Left forelimb (tissue), 1 donor: ENCODE measurements at places on chromosomes 1 and 21.

DNA sequence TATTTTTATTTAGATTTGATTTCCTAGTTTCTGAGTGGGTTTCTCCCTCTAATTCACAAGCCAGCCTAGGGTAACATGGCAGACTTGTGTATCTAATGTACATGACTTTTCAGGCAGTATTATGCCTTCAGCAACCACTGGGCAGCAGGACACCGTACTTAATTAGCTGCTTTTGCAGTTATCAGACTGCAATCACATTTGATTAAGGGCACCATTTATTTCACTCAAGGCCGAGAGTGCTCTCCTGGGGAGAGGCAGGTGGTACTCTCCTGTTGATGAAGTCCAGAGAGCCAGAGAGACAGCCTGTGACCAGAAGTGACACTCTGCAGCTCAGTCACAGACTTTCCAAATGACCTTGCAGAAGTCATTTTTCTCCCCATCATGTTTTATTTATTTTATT lies 18.7 kb downstream of the CYYR1 start:
- no peak for DNase-seq

DNA sequence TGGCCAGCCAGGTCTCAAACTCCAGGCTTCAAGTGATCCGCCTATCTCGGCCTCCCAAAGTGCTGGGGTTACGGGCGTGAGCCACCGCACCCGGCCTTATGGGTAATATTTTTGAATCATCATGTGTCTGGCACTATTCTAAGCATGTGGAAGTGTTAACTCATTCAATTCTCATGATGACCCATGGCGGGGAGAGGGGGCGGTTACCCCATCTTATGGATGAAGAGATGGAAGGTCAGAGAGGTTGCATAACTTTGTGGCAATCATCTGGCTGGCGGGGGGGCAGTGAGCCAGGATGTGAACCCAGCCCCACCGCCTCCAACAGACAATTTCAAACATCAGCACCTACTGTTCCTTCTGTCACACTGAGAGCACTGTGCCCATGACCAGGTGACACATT lies 11.5 kb upstream of the TAS1R2 start:
- no peak for DNase-seq

DNA sequence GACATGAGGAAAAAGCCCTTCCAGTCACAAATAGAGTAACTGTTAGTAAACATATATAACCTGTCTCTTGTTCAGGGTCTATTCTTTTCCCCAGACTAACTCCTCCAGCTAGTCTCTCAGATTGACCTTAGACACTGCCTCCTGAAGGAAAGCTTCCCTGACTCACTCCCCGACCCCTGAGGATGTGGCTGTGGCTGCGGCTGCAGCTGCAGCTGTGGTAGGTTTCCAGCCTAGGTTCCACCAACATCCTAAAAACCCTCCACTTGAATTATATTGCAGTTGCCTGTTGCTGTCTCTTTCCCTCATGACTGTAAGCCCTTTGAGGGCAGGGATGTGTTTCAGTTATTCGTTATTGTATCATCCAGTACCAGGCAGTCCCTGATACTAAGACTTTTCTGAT lies 132.9 kb upstream of the C1orf21 start:
- no peak for DNase-seq

DNA sequence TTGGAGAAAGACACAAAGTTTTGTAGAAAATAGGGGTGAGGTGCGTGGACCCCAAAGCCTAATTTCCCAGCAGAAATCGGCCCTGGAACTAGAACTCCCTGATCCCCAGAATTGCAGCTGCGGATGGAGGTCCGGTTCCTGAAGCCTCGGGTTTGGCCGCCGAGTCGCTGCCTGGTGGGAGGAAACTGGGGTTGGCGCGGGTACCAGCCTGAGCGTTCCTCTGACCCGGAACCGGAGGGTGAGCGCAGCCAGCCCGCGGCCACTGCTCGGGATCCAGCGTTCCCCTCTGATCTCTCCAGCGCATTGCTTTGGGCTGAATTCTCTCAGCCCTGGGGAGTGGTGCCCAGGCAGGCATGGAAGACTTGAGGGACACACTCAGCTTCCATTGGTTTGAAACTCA lies 1.6 kb downstream of the ST6GALNAC5 start:
- DNase-seq, result no peak

DNA sequence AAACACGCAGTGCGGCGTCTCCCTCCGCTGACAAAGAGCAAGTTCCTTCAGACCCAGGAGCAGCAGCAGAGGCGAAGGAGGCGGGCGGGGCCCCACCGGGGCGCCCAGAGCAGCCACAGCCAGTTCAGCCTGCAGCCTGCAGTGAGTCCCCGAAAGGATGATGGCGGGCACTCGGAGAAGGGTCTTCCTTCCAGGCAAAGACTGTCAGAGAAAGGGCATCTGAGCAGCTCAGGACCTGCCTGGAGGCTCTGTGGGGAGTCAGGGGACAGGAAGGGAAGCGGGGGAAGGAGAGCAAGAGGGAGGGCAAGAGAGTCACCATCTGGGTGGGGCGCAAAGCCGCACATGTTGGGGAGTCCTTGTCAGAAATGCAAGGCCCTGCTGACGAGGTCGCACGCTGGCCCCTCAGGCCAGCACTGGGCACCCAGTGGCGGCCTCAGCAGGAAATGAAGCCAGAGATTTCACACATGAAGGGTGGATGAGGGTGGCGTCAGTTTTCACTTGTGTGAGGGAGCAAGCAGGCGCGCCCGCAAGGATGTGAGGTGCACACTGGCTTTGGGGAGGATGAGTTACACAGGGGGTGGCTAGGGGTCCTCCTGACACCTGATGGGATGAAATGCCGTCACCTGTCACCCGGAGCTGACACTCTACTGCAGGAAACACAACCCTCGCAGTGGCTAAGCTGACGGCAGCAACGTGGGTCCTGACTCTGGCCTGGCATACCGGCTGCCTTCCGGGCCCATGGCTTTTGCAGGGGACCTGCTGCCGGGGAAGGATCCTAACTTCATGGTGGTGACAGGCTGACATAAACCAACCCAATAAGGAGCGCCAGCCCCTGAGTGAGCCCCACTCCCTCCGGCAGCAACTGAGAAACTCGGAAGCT lies 6.6 kb downstream of the LRRC47 start:
- no peak for DNase-seq

GRCh38 chr1:10901091-10901890 lies 104.8 kb upstream of the CASZ1 start:
- no peak for DNase-seq

GRCh38 chr1:190444464-190444863 lies 33.2 kb downstream of the BRINP3 start:
- no peak for DNase-seq

DNA sequence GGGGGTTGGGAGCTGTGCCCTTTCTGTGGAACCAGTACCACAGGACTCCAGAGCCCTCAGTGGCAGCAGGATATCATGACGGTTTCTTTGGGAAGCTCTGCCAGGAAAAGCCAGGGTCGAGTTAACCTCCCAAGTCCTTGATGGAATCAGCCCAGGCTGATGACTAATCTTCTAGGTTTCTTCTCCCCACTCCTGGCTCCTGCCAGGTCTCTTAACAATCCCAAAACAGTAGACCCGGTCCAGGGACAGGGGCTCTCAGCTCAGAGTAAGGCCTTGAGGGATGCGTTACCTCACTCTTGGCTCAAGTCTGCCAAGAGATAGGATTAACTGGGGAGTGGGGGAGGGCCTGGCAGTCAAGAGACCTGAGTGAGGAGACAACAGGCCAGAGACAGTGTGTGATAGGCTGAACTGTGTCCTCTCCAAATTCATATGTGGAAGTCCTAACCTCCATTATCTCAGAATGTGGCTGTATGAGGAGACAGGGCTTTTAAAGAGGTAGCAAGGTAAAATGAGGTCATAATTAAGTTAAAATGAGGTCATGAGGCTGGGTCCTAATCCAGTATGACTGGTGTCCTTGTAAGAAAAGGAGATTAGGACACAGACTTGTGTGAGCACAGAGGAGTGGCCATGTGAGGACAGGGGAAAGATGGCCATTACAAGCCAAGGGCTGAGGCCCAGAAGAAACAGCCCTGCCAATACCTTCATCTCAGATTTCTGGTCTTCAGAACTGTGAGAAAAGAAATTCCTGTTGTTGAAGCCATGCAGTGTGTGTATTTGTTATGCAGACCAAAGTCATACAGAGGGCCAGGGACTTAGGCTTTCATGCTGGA lies 95.0 kb downstream of the BEND5 start:
- DNase-seq, result no peak

DNA sequence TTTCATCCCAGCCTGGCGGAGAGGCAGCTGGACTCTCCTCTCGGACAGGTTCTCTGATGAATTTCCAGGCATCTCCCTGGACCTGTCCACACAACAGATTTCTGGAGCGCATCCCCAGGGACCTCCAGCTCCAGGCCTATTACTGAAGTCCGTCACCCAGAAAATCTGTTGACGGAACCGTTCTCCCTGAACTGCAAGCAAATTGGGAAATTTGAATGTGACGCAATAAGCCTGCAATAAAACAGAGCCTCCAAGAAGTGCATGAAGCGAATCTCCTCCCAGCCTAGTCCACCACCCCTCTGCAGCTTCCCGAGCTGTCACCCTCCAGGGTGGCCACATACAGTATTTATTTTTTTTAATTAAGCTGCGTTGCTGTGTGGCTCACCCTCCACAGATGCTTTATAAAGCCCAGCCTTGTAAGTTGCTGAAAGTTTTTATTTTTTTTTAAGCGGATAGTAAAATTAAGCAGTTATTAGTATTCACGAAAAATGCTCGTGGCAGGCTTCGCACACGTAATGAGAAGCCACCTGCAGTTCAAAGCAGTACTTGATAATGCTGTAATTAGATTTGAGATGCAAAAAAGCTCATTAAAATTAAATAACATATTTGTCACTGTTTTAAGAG lies 173.3 kb downstream of the CAMTA1 start:
- DNase-seq, result no peak

GRCh38 chr1:218811497-218811896 lies 362.2 kb upstream of the LYPLAL1 start:
- DNase-seq, result no peak

GRCh38 chr1:243924188-243924587 lies 74.1 kb upstream of the AKT3 start:
- no peak for DNase-seq

DNA sequence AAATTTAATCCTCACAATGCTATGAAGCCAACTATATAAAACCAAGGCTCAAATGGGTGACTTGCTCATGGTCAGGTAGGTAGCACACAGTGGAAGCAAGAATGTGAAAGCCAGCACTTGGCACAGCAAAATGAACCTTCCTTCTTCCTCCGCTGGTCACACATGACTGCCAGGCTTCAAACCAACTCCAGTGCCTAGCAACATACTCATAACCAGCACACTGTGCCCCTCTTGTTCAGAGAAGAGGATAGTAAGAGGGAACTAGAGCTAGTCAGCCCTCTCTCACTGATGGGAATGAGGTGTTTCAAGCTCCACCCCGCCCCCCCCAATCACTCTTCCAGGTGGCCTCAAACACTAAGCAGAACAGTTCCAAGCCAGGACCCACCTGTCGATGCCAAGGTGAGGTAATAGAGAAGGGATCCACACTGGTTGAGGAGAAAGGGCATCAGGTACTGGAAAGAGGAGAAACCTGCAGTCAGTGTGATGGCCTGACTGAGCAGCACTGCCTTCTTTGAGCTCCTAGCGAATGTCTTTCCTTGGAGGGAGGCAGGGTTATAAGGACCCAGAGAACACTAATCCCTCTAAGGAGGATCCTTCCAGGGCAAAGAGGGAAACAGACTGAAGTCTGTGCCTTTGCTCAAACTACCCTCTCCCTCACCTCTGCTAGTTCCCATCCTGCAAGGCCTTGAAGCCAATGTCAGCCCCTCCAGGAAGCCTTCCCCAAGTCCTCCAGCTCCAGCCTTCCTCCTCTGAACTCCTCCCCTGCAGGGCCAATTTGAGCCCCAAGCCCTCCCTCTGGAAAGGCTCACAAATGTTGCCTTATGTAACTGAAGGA lies 1.2 kb downstream of the TMEM234 start:
- no peak for DNase-seq

GRCh38 chr1:66412704-66413103 lies 121.2 kb upstream of the SGIP1 start:
- DNase-seq, result no peak

GRCh38 chr1:108357802-108358201 lies 92.3 kb upstream of the NBPF6 start:
- no peak for DNase-seq

GRCh38 chr1:43861988-43862735 lies 71.4 kb upstream of the ARTN start:
- peak; percentile 26 for DNase-seq

DNA sequence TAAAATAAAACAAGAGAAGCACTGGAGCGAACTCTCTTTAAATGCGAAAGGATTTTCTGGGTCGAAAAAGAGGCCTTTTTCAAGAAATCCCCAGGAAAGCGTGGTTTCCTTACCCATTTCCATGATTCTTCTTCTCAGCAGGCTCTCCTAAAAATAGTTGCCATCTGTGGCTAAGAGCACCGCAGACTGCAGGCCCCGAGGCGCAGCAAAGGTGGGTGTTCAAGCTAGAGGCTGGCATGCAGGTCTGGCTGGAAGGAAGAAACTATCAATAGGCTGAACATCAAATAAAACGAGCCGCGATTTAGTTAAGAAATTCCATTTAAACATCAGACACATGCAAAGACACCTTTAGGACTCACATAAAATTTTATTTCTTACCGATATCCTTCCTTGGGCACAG lies 135.1 kb downstream of the ADAMTS1 start:
- no peak for DNase-seq

DNA sequence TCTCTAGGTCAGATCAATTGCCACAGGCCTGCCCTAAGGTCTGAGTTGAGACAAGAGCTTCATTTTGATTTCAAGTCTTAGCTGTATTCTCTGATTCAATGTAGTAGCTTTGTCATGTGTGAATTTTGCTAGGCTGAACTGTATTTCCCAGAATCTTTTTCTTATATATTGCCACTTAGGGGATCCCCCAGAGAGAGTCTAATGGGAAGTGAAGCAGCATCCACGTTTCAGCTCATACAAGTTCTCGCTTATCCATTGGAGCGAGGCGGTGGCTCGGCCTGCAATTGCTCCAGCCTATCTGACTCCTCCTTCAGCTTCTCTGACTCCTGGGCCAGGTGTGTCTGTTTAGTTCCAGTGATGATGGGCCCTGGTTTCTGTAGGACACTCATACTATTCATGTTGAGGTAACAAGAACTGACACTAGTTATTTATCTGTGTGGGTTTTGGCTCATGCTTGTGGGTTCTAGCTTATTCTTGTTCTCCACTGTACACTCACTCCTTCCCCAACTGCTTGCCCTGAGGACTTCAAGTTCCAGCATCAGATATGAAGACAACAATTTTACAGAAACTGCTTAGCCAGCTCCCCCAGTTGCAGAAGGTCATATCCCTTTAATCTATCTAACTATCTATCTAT lies 48.2 kb downstream of the TBX19 start:
- no peak for DNase-seq

DNA sequence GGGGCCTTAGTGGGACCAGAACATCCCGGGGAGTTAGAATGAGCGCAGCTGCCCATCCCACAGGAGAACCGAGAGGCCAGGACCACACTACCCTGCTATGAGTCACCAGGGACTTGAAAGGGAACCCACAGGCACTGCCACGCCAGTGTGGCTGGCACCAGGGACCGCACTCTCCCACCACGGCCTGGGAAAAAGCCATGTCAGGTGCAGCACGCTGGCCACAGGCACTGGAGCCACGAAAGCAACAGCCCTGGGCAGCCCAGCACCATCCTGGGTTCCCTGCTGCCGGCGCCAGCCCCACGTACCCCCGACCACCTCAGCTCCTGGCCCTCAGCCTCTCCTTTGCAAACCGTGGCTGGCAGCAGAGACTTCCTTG lies 14.1 kb upstream of the TMEM240 start:
- no peak for DNase-seq

GRCh38 chr1:2226525-2227345 lies 1.4 kb upstream of the SKI start:
- DNase-seq, result no peak

- no peak for DNase-seq
Observed at GRCh38 chr1:935751-936231, 12.1 kb downstream of the SAMD11 start.
